ENCODE measurements at places on chromosomes 5 and 9. TPM values are rescaled to one million over a fixed set of nuclear protein-coding genes. Genes with fewer than 3 reads are reported as not detected.

- DNase-seq: no peak
These were observed 145.7 kb upstream of the KLF4 start for GRCh38 chr9:107635101-107635802.

DNA sequence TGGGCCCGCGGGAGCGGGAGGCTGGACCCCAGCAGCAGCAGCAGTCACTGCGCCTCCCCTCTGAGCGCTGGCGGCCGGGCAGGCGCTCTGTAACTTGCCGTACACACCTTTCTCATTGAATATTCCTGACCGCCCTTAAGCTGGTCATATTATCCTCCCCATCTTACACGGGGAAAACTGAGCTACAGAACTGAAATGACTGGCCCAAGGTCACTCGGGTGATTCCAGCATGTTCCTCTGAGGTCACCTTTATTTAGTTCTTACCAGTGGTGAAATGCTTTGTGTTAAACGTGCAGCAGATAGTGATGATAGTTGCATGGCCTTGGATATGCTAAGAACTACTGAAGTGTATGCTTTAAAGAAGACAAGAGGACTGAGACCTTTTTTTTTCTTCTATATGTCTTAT, 607 bp downstream of the UQCRQ start:
- no peak for DNase-seq

- no peak for DNase-seq
These were observed 42.8 kb downstream of the SNX30 start for GRCh38 chr9:112793213-112793810.

DNA sequence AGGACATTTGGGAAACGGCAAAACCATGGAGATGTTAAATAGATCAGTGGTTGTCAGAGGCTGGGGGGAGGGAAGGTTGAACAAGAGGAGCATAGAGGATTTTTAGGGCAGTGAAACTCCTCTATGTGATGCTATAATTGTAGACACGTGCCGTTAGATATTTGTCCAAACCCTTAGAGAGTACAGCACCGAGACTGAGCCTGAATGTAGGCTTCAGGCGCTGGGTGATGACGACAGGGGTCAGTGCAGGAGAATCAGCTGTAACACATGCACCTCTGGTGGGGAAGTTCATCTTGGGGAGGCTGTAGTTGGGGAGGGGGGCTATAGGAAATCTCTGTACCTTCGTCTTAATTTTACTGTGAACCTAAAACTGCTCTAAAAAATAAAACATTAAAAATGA, 22.2 kb upstream of the CLPTM1L start:
- no peak for DNase-seq

GRCh38 chr5:94240993-94241651, 377.3 kb downstream of the KIAA0825 start:
- no peak for DNase-seq

- no peak for DNase-seq
These were observed 201.8 kb downstream of the GLIS3 start for GRCh38 chr9:4098031-4098430.

GRCh38 chr9:89410022-89410421, 87.9 kb downstream of the SEMA4D start:
- no peak for DNase-seq

- no peak for DNase-seq
These were observed 359.0 kb downstream of the IRX1 start for GRCh38 chr5:3954633-3955032.

- DNase-seq: no peak
These were observed 445.4 kb upstream of the ITGA1 start for GRCh38 chr5:52342361-52342760.

GRCh38 chr9:134505032-134505431, 136.6 kb upstream of the COL5A1 start:
- DNase-seq: no peak

Gene PCDHGB1
- 6.8 TPM for total RNA-seq

Gene SNCAIP
- total RNA-seq: 8.5 TPM
